ENCODE measurements at places on chromosomes 16 and 17.

- no peak for DNase-seq
These were observed 20.4 kb upstream of the CIBAR2 start for GRCh38 chr16:85132456-85133289.

- peak; percentile 79 for DNase-seq
These were observed 790 bp downstream of the TRADD start for GRCh38 chr16:67158637-67159600.

DNA sequence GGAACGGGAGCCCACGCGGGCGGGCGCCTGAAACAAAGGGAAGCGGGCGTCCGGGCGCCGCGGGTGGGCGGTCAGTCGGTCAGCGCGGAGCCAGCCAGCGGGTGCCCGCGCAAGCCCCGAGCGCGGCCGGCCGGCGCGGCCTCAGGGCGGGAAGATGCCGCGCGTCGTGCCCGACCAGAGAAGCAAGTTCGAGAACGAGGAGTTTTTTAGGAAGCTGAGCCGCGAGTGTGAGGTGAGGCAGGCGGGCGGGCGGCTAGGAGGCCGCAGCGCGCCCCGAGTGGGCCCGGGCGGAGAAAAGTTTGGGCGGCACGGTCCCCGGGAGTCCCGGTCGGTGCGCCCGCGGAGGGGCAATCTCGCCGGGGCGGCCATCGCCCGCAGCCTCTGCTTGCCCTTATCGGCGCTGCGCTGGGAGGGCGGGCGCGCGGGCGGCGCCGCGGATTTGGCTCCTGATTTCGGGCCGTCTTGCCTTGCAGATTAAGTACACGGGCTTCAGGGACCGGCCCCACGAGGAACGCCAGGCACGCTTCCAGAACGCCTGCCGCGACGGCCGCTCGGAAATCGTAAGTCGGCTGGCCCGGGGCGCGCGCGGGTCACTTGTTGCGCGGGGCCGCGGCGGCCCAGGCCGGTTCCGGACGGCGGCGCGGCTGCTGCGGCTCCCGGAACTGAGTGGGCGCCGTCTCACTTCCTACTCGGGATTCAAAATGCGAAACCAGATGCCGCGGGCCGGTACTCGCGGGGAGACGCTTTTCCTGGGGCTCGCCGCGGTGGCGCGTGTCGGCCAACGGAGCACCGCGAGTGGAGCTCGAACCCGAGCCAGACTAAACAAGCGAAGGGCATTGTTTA, 526 bp downstream of the CBFB start:
- DNase-seq: peak; percentile 83

GRCh38 chr16:79597277-79598062, 3.1 kb downstream of the MAF start:
- no peak for DNase-seq

DNA sequence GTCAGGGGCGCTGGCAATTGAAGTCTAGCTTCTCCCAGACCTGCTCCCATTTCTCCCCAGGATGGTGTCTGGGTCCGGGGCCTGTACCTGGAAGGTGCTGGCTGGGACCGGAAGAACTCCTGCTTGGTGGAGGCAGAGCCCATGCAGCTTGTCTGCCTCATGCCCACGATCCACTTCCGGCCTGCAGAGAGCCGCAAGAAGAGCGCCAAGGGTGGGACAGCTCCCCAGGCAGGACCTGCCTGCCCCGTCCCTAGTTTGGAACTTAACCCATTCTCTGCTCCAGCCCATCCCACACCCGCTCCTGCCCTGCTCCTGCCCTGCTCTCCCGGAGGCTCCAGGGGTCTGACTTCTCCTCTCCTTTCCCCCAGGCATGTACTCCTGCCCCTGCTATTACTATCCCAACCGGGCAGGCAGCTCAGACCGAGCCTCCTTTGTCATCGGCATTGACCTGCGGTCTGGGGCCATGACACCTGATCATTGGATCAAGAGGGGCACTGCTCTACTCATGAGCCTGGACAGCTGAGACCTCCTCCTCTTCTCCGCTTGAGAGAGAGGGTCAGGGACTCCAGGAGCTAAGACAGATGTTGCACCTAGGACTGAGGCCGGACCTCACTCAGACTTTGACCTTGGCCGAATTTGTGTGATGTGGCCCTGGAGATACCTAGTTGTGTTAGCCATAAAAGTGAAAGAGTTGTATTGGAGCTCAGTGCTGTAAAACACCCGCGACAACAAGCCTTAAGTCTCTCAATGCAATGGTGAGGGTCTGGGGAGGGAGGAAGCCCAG, 814 bp upstream of the KDM6B start:
- DNase-seq: no peak

GRCh38 chr16:69105501-69106361, at the start of gene HAS3:
Gene HAS3 (plus strand): TSS chr16:69105653. CDS start chr16:69109396, 3,743 bp downstream.
- DNase-seq: peak; percentile 81

GRCh38 chr16:4660454-4661007, 32.8 kb upstream of the NUDT16L1 start:
- DNase-seq: peak; percentile 89

DNA sequence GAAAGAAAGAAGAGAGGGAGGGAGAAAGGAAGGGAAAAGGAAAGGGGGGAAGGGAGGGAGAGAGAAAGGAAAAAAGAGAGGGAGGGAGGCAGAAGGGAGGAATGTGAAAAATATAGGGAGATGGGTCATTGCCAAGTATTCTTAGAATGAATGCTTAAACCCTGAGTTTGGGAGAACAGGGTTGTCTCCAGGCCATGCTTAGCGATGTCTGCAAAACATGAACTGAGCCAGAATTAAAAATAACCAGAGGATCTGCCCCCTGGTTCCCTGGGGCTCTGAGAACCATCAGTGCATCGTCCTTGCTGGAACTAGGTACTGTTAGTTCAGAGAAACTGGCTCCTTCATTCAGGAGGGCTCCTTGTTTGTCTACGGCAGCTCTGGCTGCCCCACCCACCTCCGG, 170.4 kb downstream of the IRX5 start:
- DNase-seq: no peak

- DNase-seq: no peak
These were observed 3.8 kb upstream of the VAC14 start for GRCh38 chr16:70804734-70805169.

DNA sequence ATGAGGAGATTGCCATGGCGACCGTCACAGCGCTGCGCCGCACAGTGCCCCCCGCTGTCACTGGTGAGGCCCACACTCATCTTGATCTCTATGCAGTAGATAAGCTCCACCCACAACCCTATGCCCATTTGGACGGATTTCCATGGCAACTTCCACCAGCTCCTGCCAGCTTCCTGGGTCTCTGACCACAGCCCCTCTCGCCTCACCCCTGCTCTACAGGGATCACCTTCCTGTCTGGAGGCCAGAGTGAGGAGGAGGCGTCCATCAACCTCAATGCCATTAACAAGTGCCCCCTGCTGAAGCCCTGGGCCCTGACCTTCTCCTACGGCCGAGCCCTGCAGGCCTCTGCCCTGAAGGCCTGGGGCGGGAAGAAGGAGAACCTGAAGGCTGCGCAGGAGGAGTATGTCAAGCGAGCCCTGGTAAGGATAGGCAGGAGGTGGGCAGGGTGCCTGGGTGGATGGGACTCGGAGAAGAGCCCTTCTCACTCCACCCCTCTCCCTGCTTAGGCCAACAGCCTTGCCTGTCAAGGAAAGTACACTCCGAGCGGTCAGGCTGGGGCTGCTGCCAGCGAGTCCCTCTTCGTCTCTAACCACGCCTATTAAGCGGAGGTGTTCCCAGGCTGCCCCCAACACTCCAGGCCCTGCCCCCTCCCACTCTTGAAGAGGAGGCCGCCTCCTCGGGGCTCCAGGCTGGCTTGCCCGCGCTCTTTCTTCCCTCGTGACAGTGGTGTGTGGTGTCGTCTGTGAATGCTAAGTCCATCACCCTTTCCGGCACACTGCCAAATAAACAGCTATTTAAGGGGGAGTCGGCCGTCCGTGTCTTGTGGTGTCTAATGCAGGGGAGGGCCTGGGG, 4.3 kb downstream of the ALDOA start:
- no peak for DNase-seq

DNA sequence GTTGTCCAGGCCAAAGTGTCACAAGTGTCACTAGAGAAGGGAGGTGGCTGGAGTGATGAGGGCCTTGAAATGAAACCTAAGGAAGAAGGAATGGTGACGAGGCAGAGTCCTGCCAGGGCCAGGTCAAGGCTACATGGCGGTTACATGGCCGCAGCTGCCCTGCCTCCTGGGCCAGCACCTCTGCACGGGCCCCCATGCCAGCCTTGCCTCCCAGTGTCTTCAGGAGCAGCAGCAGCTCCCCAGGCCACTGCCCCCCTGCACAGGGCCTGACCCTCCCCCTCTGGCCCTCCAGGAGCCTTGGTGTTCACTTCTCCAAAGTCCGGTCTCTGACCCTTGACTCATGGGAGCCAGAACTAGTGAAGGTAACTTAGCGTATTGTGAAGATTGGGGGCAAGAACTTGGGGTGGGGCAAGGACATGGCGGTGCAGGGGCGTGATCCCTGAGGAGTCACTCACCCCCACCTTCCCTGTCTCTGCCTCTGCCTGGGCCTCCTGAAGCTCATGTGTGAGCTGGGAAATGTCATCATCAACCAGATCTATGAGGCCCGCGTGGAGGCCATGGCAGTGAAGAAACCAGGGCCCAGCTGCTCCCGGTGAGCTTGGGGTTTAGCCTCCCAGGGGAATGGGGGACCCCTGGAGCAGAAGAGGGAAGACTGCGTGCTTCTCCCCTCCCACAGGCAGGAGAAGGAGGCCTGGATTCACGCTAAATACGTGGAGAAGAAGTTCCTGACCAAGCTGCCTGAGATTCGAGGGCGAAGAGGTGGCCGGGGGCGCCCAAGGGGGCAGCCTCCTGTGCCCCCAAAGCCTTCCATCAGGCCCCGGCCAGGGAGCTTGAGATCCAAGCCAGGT, 4.1 kb upstream of the KCTD11 start:
- no peak for DNase-seq

- no peak for DNase-seq
These were observed 110.3 kb downstream of the CYB561 start for GRCh38 chr17:63335831-63336230.

GRCh38 chr16:87163637-87164036, 153.6 kb downstream of the C16orf95 start:
- no peak for DNase-seq

DNA sequence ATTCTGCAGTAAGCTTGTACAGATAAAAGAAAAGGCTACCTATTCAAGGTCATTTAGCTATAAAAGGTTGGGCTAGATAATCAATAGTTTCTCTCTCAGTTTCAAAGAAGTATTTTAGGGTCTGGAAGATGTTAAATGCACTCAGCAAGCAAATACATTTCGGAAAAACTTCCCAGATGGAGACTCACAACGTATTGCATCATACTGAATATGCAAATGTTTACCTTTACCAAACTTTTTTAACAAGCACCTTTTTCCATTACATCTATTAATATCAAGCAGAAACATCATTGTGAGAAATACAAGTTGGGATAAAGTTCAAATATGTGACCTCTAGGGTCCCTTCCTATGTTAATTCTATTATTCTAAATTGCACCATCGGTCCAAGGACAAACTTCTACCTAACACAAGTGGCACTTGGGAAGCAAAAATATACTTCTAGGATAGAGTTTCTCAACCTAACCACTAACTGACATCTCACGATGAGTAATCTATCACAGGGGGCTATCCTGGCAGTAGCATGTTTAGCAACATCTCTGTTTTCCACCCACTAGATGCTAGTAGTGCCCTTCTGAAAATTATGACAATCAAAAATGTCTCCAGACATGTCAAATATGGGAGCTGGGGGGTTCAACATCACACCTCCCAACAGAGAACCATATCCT, 14.5 kb downstream of the KANSL1 start:
- DNase-seq: no peak

DNA sequence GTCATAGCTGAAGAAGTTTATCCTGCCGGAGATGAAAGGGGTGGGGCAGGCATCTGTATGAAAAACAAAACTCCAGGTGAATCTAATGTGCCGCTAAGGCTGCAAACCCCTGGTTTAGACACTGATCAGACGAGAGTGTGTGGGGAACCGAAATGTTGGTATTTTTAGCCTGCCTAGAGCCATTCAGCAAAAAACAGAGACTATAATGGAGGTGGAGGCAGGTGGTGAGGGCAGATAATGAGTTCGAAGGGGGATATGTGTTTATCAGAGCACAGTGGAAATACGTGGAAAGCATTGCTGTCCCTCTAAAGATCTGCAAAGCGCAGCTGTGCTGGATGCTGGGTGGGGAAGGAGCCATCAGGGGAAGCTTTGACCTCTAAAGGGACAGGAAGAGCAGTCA, 127.5 kb upstream of the WSCD1 start:
- no peak for DNase-seq

DNA sequence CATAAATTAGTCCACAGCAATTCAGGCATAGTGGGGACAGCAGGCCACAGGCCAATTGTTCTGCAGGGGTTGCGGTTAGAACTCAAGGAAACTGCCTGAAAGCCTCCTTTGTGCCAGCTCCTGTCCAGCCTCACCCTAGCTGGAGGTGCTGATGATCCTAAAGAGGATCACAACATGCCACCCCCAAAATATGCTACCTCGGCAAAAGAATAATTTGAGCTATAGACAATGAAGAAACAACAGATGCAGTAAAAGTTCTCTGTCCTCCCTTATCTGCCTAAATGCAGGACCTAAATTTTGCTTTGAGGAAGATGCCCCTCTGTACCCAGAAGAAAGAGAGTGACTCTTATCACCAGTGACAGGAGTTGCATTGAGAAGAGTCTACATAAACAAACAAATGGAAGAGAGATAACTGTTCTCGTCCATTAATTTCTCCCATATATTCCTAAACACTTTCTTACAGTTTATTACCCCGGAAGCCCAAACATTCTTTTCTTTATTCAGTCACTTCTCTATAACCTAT, 14.7 kb downstream of the ALOX15 start:
- no peak for DNase-seq

DNA sequence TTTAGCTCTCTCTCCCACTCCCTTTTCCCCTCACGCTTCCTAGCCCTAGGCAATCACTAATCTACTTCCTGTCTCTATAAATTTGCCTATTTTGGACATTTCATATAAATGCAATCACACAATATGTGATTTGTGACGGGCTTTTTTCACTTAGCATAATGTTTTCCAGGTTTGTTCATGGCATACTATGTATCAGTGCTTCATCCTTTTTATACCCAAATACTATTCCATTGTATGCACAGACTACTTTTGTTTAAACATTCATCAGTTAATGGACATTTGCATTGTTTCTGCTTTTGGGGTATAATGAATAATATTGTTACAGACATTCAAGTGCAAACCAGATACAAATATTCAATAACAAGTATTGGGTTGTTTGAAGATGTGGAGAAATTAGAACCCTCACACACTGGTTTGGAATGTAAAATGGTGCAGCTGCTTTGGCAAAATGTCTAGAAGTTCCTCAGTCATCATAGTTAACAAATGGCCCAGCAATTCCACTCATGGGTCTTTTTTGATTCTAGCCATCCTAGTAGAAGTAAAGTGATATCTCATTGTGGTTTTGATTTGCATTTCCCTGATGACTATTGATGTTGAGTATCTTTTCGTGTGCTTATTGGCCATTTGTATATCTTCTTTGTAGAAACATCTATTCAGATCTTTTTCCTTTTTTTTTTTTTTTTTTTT, 67.7 kb downstream of the TBX4 start:
- DNase-seq: no peak

- no peak for DNase-seq
These were observed 2.9 kb upstream of the CACNG3 start for GRCh38 chr16:24253192-24253591.

Data from lower lobe of right lung (tissue), 2 donors.